ENCODE measurements at places on chromosomes 7 and 10. TPM values are rescaled to one million over a fixed set of nuclear protein-coding genes. Genes with fewer than 3 reads are reported as not detected.

PODXL gene
- 41.9 TPM for total RNA-seq

CFAP46 gene
- 0.81 TPM for total RNA-seq

ARHGEF35 gene
- total RNA-seq: 5.4 TPM

LGI1 gene
- total RNA-seq: not detected

GRCh38 chr7:12211711-12212485 is 804 bp downstream of the TMEM106B start:
- DNase-seq: no peak

DNA sequence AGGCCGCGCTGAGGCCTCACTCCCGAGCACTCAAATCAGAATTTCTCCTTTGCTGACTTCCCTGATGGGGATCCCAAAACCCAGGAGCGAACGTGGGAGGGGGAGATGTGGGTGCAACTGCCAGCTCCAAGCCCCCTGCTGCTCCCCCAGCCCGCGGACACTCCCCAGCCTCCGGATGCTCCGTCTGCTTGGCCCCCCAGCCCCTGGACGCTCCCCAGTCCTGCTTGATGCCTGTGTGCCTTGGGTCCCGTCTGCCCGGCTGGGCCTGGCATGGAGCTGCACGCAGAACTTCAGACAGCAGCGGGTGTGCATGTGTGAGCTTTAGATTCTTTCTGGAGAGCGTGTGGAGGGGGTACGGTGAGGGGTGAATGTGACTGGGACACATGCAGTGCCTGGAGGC is 4.7 kb upstream of the SHH start:
- no peak for DNase-seq

Data from posterior vena cava (tissue), 2 donors.